ENCODE measurements at places on chromosomes 1 and 21.

DNA sequence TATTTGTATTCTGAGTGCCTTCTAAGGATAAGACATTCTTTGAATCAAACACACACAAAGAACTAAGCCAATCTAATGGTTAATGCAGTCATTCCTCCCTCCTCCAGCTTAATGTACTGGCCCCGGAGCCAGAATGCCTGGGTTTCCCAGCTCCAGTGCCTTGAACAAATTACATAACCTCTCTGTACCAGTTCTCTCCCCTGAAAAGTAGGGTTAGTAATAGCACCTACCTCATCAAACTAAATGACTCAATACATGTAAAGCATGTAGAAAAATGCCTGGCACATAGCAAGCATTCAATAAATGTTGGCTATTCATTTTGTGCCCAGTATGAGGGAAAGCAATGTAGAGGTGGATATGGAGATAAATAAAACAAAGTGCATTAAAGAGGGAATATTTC lies 14.0 kb downstream of the C1orf52 start:
- no peak for DNase-seq

GRCh38 chr1:197394831-197395608 lies 127.0 kb downstream of the CRB1 start:
- DNase-seq, result no peak

DNA sequence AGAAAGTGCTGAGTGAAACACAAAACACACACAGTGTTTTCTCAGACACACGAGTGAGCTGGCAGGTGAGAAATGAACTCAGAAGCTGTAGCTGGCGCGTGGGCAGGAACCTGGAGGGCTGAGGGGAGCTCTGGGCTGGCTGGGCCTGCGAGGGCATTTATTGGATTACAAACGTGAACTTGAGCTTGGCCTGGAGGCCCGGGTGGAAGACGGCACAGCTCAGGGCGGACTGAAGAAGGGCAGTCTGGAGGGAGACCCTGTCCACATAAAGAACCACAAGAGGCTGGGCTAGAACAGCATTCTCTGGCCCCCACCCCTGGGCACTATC lies 52.1 kb upstream of the ADARB1 start:
- DNase-seq, result no peak

DNA sequence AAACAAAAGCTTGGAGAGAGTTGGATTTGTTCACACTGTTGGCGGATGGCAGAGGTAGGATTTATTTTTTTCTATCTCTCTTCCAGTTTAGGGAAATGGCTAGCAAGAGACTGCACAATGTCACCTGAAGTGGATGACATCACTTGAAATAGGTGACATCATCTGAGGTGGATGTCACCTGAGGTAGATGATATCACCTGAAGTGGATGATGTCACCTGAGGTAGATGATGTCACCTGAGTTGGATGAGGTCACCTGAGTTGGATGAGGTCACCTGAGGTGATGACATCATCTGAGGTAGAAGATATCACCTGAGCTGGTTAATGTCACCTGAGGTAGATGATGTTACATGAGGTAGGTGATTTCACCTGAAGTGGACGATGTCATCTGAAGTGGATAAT lies 413.4 kb downstream of the DSCAM start:
- no peak for DNase-seq

DNA sequence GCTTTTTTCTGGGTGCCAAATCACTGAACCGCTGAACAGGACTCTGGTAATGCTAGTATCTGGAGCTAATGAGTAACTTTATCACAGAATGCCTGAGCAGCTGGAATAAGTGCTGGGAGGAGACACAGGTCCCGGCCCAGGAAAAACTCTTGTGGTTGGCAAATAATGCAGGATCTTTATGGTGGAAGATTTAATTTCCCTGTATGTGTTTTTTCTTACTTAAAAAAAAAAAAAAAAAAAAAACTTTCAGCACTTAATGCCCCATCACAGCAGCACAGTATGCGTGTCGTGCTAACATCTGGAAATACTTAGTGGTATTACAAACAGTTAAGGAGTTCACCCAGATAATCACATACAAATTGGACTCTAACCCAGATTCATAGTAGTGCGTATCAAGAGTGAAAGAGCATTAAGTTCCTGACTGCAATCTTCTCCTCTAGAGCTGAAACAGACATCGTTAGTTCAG lies 220.7 kb downstream of the TOMM20 start:
- peak; percentile 39 for DNase-seq

GRCh38 chr1:112699425-112700144 lies 7.3 kb downstream of the RHOC start:
- DNase-seq, result no peak

DNA sequence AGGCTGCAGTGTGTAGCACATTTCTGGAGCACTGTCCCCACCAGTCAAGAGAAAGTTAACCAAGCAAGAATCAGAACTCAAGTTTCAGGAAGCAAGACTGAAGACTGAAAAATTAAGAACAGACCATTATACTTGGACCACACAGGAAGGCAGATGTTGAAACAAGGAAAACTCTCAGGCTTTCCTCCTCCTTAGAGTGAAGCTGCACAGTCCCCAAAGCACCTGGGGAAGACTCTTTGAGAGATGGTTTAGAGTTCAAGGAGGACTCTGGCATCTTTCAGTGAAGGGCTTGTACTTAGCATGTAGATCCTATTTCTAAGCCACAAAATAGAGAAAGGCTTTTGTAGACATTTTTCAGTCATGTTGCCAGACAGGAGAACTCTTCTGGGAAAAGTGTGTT lies 113.7 kb upstream of the KCTD3 start:
- no peak for DNase-seq

DNA sequence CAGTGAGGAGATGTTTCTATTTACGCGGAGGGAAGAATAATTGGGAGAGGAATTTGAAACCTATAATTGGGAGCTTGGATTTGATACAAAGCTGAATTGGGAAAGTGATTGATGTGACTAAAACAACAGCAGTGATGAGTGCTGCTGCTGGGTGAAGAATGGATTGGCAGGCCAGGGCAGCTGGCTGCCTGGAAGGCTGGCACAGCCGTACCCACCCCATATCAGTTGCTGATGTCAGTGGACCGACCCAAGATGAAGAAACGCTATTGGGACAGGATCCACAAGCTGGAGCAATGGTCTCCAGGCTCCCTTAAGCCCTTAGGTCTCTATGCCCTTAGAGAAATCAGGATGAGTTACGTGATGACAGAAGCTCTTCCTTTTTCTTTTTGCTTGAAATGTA lies 47.4 kb downstream of the GRIK1 start:
- no peak for DNase-seq

- DNase-seq, result peak; percentile 62
Measured at GRCh38 chr1:190754666-190755065, 277.0 kb upstream of the BRINP3 start.

DNA sequence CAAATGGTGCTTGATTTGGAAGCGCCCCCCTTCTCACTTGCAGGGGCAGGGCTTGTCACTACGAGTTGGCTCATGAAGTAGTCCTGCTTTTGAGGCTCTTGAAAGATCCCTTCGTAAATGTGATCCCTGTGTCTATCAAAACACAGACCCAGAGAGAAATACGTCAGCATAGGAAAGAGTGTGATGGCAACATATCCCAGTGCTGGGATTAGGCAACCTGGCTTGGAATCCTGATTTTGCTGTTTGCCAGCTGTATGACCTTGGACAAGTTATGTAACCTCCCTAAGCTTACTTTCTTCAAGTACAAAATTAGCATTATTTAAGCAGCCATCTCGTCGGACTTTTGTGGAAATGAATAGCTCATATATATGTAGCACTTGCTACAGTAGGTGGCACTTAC lies 228.4 kb downstream of the ATG4C start:
- no peak for DNase-seq

- no peak for DNase-seq
Measured at GRCh38 chr1:79617777-79618176, 611.2 kb upstream of the ADGRL4 start.

DNA sequence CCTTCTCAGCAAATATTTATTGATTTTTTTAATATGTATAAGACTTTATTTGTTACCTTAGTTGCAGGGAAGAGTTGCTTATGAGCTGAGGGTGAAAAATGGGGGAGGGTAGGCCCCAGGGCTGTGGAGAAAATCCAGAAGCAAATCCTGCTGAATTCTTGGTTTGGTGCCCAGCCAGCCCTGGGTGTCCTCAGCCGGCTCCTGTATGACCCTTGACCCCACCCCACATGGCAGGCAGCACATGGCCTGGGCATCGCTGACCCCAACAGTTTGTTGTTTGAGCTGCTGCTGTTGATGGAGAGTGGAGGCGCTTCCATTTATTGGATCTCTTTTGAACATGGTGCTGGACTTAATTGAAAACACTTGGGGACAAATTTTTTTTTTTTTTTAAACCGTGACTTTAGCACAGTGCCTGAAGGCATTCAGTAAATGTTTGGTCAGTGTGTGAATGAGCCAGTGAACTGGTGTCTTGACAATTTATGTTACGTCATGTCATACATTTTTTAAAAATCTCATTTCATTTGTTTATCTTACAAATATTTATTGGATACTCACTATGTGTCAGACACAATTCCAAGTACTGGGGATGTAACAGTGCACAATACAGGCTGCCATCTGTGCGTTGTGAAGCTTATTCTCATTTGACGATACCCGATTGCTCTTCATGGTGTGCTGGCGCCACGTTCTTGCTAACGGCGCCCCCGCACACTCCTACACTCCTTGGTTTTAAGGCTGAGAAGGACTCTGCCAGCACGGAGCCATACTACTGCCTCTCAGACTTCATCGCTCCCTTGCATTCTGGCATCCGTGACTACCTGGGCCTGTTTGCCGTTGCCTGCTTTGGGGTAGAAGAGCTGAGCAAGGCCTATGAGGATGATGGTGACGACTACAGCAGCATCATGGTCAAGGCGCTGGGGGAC lies 98.8 kb downstream of the MTR start:
- DNase-seq, result no peak

GRCh38 chr1:200150721-200151120 lies 123.2 kb downstream of the NR5A2 start:
- DNase-seq, result no peak

DNA sequence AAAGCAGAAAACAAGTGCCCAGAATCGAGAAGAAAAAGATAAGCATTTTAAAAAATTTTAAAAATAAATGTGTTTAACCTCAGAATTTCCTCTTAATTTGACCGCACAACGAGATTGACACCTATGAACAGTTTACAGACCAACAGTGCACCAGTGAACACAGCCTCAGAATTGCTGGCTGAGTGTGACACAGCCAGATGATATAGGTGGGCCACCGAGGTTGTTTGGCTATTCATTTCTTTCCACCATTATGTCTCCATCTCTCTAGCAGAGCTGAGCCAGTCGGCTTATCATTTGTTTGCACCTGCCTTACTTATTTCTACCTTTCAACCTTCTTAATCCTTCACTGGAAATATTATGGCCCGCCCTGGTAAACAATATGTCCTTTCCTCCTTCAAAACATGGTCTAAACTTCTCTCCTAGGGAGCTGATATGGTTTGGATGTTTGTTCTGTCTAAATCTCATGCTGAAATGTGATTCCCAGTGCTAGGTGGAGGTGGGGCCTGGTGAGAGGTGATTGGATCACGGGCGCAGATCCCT lies 86.1 kb downstream of the DUSP10 start:
- DNase-seq, result no peak

GRCh38 chr21:45441431-45442255 lies 36.7 kb downstream of the COL18A1 start:
- DNase-seq, result no peak

GRCh38 chr1:48524892-48525467 lies 53.0 kb upstream of the SPATA6 start:
- no peak for DNase-seq

- DNase-seq, result no peak
Measured at GRCh38 chr1:116760996-116761665, 6.9 kb downstream of the CD2 start.

DNA sequence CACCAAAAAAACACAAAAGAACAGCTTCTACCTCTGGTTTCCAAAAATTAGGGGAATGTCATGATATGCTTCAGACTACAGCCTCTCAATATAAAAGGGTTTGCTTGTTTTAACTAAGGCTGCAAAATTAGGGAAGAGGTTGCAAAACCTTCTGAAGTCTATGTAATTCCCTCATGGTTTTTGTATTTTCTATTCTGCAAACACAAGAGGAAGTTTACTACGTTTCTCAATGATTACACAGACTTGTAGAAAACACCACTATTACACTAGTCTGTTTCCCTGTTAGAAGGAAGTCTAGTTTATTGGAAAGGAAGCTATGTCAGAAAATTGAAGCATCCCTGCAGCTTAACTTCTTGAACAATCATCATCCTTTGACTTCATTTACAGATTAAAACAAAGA lies 229.7 kb upstream of the FMN2 start:
- no peak for DNase-seq

DNA sequence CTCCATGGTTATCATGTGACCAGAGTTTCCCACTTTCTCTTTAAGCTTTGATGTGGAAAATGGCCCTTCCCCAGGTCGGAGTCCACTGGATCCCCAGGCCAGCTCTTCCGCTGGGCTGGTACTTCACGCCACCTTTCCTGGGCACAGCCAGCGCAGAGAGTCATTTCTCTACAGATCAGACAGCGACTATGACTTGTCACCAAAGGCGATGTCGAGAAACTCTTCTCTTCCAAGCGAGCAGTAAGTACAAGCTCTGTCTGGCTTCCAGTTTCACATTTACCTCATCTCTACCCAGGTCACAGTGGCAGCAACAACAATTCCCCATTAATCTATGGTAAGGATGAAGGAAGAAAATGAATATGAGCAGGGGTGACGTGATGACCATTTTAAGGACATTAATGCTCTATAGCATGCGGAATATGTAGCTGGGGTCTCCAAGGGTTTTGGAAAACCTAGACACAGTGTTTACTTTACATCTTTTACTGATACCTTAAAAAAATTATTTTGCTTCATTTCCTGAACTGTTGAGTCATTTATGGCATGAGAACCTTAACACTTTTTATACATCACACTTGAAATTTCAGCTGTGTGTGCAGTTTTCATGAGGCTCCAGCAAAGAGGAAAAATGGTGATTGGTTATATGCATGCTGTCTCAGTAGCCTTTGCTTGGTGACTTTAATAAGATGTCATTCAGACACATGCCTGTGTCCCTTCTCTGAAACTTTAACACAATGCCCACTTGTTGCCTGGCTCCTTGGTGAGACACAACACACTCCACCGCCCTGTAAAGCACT lies 286.3 kb upstream of the SGIP1 start:
- no peak for DNase-seq

GRCh38 chr21:25368531-25368930 lies 238.8 kb downstream of the MRPL39 start:
- no peak for DNase-seq

DNA sequence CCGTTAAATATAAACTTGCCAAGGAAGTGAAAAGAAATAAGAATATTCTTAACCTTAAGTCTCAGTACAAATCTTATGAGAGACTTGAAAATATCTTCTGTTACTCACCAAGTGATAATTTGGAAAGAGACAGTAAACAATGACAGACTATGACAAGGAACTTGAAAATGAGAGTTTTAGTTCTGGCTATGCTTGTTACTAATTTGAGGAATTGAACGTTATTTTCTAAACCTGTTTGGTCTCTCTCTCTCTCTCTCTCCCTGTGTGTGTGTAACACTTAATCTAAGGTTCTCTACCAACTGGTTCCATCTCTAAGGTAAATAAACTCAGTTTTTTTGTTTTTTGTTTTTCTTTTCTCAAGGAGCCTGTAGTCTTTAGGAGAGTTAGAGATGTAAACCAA lies 161.8 kb downstream of the AMY1C start:
- DNase-seq, result no peak

GRCh38 chr1:228274452-228275178 lies 66.8 kb downstream of the OBSCN start:
- no peak for DNase-seq
